ENCODE measurements at places on chromosomes 4 and X.

GRCh38 chrX:134749706-134750445, 91.6 kb upstream of the PLAC1 start:
- no peak for DNase-seq

DNA sequence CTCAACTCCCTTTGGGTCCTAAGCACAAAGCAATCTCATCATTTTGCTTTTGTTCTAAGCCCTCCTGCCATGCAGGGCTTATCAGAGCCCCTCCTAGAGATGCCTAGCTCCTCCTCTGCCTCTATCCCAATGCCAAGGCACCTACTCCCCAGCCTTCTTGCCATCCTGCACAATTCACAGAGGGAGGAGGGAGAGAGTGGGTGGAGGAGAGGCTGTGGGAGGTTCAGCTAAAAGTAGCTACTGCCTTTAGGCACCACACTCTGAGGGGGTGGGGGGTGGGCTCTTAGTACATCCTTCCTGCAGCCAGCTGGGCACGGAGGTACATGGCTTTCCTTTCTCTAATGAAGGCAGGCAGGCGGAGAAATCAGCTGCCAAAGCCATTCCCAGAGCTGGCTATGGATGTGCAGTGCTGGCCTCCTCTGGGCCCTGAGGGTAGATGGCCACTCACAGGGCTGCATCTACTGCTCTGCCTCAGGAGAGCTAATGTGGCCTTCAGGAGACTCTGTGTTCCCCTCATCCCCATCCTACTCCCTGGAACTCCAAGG, 40.1 kb downstream of the ARHGEF9 start:
- DNase-seq: no peak

GRCh38 chr4:17511509-17511949, 361 bp downstream of the QDPR start:
- DNase-seq: peak; percentile 41

- no peak for DNase-seq
Measured at GRCh38 chr4:102139932-102140331, 205.3 kb downstream of the SLC39A8 start.

DNA sequence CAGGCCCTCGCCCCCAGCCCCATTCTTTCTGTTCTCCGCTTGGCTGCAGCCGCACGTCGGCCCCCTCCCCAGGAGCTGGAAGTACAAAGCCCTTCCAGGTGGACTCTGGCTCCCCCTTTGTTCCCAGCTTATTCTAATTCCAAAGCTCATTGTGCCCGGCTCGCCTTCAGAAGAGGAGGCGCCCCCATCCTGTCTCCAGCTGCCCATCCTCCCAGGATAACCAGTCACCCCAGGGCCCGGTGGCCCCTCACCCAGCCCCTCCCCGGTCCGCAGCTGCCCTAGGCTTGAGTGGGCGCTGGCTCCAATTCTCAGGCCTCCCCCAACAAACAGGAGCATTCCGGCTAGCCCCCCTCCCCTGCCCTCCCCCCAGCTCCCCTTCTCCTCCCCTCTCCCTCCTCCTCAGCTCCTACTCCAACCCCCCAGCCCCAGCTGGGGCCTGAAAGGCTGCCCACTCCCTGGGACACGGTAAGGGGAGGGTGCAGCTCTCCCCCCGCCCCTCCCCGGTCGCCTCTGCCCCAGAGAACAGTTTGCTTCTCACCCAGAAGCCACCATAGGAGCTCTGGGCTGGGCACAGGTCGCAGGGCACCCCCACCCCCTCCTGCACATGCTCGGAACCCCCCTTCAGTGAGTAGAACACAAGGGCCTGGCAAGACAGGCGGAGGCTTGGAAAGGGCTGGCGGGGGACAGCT, 3.1 kb upstream of the SLC6A8 start:
- DNase-seq: no peak

DNA sequence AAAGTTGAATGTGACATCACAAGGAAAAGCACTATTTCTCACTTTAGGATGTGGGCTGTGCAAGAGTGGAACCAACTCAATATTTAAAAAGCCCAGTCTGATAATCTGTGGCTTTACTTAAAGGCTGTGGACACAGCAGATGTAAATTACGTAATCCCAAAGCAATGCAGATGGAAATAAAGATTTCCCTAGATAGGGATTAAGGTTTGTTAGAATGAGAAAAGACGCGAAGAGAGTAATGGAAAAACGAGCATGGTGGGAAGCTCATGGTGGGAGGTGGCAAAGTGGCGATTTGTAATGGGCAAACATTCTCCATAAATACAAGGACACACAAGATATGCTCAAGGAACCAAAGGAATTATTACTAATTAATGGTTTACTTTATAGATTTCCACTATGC, 985.5 kb downstream of the FSTL5 start:
- DNase-seq: no peak

GRCh38 chr4:1801286-1801958, 8.3 kb downstream of the FGFR3 start:
- DNase-seq: no peak

- peak; percentile 1 for DNase-seq
Measured at GRCh38 chrX:141839856-141840255, 1.7 kb downstream of the MAGEC3 start.

GRCh38 chr4:42478509-42478908, 81.2 kb downstream of the SHISA3 start:
- DNase-seq: no peak

DNA sequence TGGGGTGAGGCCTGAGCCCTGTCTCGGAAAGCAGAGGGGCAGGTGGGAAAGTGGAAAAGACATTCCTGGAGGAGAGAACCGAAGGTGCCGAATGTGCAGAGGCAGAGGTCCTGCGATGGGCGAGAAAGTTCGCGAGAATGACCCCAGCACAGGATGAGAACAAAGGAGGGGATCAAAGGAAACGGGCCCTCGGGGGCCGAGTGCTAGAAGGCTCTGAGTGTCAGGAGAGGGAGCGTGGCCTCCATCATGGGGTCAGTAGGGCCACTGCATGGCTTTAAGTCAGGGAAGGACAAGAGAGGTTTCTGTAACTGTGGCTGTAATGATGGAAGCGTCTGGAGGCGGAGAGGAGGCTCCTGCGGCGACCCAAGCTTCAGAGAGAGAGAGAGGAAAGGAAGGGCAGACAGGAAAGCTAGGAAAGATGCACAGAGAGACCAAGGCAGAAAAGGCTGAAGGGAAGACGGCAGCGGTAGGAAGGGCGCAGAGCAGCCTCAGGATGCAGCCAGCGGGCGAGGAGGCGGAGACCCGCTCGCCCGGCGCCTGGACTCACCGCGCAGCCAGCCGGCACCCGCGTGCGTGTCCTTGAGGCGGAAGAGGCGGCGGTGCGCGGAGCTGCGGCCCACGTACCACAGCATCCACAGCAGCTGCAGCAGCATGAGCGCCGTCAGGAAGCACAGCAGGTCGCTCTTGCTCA, 669 bp downstream of the OTOP1 start:
- no peak for DNase-seq

DNA sequence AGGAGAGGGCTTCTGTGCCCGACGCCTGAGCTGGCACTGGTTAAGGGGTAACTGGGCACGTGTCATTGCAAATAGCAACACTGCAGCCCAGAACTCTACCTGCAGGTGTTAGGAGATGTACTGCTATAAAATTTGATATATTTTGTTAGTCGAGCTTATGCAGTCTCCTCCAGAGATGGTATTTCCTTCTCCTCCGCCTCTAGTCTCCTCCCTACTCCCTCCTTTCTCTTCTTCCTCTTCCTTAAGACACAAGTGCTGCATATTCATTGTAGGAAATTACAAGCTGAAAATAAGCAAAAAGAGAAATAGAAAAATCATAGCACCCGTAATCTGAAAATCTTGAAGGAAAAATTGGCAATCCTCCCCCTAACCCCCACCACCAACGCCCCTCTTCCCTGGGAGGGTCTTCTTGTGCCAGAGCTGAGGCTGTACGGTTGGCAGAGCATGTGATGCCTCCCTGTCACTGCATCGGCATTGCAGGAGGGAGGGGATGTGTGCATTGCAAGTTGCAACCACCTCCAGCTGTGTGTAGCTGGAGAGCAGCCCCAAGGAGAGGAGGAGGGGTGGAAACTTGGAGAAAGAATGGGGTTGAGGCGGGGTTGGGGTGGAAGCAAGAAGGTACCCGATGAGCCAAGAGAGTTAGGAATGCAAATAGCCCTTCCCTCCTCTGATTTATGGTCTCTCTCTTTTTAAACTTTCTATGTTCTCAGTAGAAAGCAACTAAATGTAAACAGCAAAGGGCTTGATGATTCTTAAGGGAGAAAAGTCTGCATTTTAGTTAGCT, 48.3 kb upstream of the MND1 start:
- DNase-seq: peak; percentile 2

DNA sequence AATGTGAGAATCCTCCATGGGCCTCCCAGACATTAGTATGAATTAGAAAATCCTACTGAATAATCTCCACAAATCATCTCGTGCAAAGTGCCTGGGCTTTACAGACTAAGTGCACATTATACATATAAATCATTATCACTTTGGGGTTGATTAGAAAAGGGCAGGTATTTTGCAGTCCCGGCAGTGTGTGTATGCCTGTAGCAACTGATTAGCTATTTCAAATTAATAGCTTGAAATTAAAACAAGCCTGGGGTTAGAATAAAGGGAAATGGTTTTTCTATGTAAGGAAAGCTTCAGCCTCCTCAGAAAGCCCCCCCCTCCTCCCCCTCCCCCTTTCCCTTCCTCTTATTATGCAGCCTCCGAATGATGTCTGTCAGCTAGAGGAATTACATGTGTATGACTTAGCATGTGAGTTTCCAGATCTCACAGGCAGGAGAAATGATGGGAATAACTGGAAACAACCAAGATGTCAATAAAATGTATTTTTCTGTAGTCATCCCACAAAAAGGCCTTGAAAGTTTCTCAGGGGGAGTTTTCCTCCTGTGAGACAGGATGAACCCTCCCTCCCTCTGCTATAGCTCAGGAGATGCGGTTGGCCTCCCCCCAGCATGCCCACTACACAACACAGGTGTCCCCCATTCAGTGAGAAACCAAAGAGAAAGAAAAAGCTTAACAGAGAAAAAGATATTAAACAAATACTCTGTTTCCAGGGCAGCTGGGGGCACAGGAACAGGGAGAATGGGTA, 41.2 kb upstream of the RASGEF1B start:
- DNase-seq: no peak

DNA sequence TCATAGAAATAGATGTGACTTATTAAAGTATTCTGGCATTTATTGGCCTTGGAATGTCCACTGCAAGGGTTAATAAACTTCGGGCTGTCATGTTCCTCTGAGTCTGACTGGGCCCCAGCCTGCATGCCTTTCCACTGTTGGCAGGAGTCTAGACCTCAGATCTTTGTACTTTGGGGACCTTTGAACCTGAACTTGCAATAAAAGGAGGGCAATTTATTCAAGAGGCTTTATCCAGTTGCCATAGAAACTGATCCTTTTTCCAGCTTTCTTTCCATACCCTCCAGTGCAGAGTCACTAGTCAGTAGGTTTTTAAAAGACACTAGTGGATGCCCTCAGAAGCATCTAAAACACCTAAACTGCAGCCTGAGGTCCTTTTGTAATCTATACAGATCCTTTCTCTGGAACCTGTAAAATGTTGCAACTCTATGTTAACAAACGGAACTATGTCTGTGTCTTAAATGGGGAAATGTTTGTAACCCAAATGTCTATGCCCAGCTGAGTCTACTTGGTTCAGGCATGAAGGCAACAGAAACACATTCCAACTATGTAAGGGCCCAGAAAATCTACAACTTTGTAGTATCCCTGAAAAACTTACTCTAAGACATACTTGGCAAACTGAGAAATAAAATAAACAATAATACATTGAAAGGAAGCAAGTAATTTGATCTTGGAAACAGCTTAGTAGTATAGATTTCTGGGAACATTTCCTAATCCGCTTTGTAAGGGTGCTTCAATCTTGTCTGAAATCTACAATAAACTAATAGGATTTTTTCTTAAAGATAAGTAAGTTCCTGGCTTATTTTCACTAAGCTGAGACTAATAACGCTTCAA, 41.5 kb downstream of the SOWAHB start:
- peak; percentile 50 for DNase-seq

DNA sequence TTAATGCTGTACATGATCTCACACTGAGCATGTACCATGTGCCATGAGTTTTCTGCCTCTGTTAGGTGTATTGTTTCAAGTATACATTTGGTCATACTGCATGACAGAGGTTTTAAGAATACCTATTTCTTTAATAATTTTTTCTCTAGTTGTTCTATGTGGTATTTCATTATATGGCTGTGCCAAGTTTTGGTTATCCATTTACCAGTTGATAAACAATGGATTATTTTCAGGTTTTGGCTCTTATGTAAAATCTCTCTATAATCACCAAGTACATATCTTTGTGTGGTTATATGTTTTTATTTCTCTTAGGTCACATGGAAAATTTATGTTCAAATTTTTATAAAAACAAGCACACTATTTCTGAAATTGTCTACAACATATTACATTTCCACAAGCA, 221.9 kb downstream of the GPM6A start:
- no peak for DNase-seq

GRCh38 chrX:70029863-70030262, 19.9 kb downstream of the AWAT2 start:
- DNase-seq: peak; percentile 15

- no peak for DNase-seq
Measured at GRCh38 chr4:167966143-167966542, 126.2 kb upstream of the ANXA10 start.

- peak; percentile 10 for DNase-seq
Measured at GRCh38 chr4:83335701-83336100, 1.1 kb upstream of the HPSE start.

DNA sequence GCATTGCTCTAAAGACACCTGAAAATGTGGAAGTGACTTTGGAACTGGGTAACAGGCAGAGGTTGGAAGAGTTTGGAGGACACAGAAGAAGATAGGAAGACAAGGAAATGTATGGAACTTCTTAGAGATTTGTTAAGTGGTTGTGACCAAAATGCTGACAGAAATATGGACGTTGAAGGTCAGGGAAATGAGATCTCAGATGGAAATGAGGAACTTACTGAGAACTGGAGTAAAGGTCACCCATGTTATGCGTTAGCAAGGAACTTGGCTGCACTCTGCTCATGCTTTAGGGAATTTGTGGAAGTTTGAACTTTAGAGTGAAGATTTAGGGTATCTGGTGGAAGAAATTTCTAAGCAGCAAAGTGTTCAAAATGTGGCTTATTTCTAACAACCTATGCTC, 99.4 kb downstream of the FAM13A start:
- DNase-seq: no peak

DNA sequence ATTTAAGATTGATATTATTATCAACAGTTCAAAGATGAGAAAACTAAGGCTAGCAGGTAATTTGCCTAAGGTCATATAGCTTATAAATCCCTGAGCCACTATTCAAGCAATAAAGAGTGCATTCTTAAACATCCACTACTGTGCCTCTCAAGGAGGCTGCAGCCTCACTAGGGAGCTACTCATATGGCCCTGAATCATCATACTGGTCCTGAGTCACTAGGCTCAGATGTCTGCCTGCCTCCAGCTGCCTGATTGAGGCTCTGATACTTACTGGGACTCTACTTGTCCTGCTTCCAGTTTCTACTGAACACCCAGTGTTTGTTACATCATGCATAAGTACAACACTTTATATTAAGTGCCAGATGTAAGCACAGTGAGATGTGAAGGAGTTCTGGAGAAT, 110.7 kb downstream of the AASDH start:
- DNase-seq: no peak

DNA sequence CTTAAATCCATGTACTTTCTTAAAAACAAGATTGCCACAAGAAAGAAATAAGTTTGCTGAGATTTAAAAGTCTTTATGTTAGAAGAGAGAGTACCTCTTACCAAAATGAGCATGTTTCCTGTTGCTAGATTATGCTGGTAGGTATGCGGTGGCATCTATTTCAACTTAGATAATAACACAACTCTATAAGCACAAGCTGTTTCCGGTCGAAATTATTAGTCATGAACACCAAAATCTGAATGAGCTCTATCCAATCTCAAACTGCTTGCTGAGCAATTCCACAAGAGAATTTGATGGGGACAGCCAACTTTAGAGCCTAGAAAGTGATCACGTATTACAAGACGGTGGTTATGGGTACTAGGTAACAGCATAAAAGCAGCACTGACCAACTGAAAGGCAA, 49.3 kb downstream of the CBR4 start:
- DNase-seq: no peak

GRCh38 chr4:40621229-40621591, 8.5 kb downstream of the RBM47 start:
- DNase-seq: no peak
